ENCODE measurements at places on chromosomes 5 and 9.

- no peak for DNase-seq
Measured at GRCh38 chr5:39674209-39675082, 249.7 kb upstream of the DAB2 start.

GRCh38 chr9:120652934-120653333 lies 61.3 kb downstream of the MEGF9 start:
- no peak for DNase-seq

DNA sequence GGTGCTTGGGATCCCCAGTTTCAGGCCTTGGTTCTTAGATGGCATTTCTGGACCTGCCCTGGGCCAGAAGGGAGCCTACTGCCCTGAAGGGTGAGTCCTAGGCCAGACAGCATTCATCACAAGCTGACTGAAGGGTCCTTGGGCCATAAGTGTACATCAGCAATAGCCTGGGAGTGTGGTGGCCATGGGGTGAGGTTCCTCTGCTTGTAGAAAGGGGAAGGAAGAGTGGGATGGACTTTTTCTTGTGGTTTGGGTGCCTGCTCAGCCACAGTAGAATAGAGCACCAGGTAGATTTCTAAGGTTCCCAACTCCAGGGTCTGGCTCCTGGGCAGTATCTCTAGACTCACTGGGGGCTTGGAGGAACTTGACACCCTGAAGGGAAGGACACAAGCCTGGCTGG lies 95.2 kb upstream of the PHF24 start:
- no peak for DNase-seq

GRCh38 chr5:176941951-176942350 lies 42.8 kb upstream of the HK3 start:
- no peak for DNase-seq

GRCh38 chr5:73488806-73489205 lies 9.4 kb upstream of the BTF3 start:
- DNase-seq, result no peak

- DNase-seq, result no peak
Measured at GRCh38 chr9:133375116-133375723, 640 bp downstream of the SURF4 start.

DNA sequence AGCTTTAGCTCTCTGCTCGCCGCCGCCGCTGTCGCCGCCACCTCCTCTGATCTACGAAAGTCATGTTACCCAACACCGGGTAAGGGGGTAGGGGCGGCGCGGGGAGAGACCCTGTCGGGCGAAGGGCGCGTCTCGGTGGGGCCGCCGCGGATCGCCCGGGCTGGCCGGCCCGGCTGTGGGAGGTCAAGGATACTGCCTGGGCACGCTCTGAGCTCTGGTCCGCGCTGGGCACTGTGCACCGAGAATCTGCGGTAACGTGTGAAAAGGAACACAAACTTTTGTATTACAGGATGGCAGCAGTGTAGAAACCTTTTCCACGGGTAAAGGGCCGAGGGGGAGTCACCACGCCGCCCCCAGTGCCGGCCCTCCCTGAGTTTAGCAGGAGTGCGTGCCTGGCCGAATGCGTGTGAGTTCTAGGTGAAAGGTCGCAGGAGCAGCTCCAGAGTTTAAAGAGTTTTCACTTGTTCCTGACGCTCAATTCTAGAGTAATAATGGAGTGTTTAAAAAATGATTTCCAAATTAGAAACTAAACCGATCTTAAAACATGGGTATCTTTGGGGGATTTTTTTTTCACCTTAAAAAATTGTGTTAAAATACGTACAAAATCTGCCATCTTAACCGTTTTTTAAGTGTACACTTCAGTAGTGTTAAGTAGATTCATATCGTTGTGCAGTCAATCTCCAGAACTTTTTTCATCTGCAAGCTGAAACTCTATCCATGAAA lies at the start of gene HSDL2:
Gene HSDL2, plus strand, starts transcription at position 7 of the 723 bp plus-strand sequence. Its CDS starts 56 bp downstream, at position 63.
- no peak for DNase-seq

- no peak for DNase-seq
Measured at GRCh38 chr9:32776201-32776600, 7.1 kb upstream of the TMEM215 start.
